ENCODE measurements at places on chromosomes 11 and 22.
A peak's percentile ranks its signal among the peaks of the same experiment; 100 is the strongest.

DNA sequence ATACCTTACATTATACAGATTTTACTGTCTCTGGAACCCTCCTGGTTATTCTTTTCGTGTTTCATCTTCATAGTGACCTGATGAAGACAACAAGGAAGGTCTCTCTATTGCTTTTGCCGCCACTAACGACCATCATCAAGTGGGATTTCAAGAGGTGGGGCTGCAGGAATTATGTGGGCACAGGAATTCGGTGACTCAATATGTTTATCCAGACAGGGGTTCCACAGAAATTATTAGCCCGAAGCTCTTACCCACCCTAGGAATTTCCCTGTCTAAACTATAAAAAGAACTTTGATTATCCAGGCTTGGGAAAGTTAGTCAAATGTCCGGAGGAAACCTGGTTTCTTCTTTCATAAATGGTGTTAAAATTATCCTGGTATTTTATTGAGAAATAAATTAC, 566.8 kb upstream of the TENM4 start:
- no peak for ATAC-seq

DNA sequence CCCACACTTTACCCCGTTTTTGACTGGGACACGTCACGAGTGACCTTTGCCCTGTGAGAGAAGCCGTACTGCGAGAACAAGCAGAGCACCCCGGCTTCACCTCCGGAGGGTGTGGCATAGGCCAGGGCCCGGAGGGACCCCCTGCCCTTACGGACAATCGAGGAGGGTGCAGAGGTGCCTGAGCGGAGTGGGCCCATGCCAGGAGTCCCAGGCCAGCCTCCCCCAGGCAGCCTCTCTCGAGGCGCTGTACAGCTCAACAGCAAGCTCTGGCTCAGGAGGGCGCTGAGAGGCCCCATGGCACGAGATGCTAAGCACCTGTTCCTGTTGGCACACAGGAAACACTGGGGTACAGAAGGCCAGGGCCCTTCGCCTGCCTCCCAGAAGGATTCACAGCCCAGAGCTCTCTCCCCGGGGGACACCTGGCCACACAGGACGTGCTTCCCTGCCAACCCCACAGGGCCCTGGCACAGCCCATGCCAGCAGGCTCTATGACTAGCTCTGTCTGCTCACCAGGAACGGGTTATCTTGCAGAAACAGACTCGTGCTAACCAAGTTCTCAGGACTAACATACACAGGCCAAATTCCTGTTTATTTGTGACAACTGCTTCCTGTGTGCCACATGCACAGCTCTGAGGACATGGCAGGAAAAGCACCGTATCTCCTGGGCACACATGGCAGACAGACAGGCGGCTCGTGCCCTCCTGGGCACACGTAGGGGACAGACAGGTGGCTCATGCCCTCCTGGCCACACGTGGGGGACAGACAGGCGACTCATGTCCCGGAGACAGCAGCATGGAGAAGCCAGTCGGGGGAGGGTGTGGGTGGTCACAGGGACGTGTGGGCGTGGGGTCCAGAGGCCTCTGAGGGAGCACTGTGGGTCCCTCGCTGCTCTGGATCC, 11.6 kb downstream of the TOLLIP start:
- no peak for ATAC-seq

GRCh38 chr11:130729193-130729592, 187.1 kb downstream of the SNX19 start:
- ATAC-seq, result no peak

DNA sequence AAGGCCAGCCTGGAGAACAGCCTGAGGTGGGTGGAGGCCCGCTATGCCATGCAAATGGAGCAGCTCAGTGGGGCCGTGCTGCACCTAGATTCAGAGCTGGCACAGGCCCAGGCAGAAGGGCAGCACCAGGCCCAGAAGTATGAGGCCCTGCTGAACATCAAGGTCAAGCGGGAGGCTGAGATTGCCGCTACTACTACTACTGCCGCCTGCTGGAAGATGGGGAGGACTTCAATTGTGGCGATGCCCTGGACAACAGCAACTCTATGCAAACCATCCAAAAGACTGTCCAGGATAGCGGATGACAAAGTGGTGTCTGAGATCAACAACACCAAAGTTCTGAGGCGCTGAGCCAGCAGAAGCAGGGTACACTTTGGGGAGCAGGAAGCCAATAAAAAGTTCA, 3.1 kb upstream of the TMEM218 start:
- no peak for ATAC-seq

DNA sequence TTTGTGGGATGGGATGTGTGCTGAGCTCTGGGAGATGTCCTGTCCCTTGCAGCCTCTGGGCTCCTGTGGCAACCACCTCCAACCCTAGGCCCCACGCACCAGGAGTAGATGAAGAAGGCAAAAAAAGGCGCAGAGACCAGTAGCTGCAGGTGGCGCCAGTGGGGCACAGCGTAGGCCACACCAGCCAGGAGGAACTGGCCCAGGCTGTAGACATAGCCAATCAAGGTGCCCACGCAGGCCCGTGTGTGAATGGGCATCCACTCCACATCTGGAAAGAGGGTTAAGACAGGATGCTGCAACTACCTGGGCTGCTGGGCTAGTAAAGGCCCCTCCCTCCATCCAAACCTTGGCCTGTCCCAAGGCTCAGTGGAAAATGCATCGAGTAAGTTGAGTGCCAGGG, 3.0 kb downstream of the SLC22A6 start:
- no peak for ATAC-seq

DNA sequence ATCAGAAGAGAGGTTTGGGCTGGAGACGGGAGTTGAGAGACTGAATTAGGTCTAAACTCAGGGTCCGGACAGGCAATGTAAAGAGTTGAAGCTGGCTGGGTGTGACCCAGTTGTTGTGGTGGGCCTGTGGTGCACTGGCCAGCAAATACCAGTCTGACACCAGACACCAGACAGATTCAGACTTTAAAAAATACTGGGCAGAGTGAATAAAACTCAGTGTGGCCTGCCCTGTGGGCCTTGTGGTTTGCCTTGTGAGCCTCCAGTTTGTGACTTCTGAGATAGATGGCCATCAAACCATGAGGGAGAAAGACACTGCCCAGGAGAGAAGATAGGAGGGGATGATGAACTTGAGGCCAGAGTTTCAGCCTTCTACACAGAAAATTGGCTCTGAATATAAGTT, 25.8 kb downstream of the RCN1 start:
- ATAC-seq, result no peak

DNA sequence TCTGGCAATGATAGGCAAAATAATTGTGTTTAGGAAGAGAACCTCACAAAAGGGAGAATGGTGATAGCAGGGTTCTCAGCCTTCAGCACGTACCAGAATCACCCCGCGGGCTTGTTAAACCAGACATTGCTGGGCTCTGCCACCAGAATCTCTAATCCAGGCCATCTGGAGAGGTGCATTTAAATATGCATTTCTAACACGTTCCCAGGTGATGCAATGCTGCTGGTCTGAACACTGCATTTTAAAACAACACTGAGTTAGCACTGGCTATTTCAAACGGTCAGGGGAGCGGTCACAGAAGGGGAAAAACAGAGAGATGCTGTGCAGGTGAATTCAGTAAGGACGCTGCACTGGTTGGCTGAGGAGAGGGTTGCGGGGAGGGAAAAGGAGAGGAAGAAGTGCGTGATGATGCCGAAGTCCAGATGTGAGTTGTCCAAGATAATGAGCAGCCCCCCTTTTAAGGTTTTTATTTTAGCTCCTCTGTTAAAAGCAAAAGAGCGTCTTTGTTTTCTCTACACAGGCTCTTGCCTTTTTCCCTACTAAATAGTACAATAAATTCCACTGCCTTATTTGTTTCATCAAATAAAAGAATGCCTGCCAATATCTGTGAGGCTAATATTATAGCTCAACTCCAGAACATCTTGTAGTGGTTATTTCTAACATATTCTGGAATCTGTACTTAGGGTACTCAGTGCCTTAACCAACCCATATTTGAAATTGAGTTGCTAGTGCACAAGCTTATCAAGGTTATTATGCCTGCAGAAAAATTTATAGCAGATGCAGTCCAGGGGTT, 109.6 kb upstream of the POU2AF2 start:
- no peak for ATAC-seq

GRCh38 chr11:111957663-111958444, 20.7 kb downstream of the DIXDC1 start:
- ATAC-seq, result no peak

GRCh38 chr11:57515332-57516060, at the start of gene SLC43A1:
Gene SLC43A1, minus strand, starts transcription at chr11:57515702. Its CDS starts 1,591 bp downstream, at chr11:57514111.
- ATAC-seq, result peak; percentile 44

DNA sequence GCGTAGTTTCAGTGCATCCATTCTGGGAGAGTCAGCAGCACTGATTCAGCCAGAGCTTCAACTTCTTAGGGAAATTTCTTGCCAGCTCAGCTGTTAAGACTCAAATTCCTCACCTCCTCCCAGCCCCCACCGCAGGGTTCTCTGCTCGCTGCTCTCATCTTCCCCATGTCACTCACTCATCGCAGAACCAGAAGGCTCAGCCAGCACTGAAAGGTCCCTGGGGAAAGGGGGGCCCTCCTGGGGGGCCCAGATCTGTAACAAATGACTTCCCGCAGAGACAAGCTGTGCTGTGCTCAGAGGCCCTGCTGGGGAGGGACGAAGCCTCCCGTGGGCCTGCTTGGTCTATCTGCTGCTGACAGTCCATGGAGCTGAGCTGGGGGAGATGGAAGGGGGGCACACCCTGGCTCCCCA, 220.6 kb downstream of the NTM start:
- no peak for ATAC-seq

DNA sequence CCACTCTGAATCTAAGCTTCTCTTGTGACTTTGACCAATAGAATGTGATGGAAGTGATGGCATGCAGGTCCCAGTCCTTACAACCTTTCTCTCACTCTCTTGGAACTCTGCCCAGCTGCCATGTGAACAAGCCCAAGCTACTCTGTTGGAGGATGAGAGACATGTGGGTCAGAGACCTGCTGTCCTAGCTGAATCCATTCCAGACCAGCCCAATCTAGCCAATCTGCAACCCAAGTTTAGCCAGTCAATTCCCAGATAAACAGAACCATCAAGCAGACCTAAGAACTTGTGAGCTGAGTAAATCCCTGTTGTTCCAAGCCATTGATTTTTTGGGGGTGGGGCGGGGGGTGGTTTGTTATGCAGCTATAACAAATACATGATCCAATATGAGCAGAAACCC, 69.2 kb upstream of the GRK3 start:
- no peak for ATAC-seq

- ATAC-seq, result no peak
Measured at GRCh38 chr11:81970886-81971285, 762.8 kb downstream of the FAM181B start.

- ATAC-seq, result no peak
Measured at GRCh38 chr22:23023294-23023693, 47.0 kb upstream of the GNAZ start.

GRCh38 chr11:70335511-70335910, 62.8 kb upstream of the CTTN start:
- ATAC-seq, result no peak

- ATAC-seq, result no peak
Measured at GRCh38 chr11:21180182-21180581, 510.8 kb downstream of the NELL1 start.

DNA sequence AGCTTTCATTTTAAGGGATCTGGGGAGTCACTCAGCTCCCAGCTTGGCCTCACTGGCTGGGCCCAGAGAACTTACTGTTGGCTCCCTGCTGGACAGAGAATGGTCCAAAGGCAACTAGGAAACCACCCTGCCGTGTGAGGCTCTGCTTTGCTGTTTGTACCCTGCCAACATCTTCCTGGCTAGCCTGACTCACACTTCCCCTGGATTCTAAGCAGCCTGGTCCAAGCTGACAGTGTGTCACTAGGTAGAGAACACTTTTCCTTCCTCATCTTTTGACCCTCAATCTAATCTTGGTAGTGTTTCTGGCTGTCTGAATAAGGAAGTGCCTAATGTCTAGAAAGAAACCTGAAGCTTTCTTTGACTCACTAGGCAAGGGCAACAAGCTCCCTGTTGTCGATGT, 76.7 kb downstream of the FAR1 start:
- ATAC-seq, result no peak

DNA sequence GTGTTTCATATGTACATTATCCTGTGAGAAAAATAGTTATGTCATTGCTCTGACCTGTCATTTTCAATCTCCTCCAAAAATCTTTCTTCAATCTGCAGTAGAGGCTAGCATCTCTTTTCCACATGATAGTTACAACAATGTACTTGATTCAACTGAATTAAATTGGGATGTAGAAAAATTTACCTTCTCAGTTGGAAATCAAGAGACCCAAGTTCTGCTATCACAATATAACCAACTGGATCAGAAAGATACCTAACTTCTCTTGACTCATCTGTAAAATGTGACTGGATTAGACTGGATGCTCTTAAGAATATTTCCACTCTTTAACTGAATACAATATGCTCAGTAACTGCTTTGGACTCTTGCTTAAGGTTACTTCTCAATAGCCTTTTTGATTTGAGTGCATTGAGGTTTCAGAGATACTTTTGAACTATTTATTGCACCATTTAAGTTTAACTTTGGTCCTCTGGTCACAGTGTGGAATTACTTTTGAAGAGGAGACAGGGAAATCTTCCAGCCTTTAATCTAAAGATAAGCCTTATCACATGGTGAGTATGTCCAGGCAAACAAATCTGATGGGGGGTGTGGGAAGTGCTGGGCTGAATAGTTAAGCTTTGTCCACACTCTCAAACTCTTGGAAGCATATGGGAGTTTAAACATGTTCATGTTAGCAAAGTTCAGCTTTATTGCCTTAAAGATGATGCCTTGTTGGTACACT, 82.3 kb downstream of the YAP1 start:
- ATAC-seq, result no peak

DNA sequence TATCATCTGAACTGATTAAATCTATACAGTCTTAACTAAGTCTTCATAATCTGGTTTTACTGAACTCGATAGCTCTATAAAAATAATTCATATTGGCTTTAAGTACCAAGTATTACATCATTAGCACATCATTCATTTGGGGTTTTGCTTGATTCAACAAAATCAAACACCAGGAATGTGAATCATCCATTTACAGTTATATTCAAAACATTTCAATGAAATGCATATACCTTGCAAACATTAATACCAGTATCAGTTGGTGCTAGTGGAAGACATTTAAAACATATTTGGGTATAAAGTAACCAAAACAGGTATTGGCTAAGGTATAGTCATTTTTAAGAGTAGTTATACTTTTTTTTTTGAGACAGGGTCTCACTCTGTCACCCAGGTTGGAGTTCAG, 12.2 kb upstream of the CCDC89 start:
- no peak for ATAC-seq
